ENCODE measurements at places on chromosomes 2 and 18. TPM values are rescaled to one million over a fixed set of nuclear protein-coding genes. Genes with fewer than 3 reads are reported as not detected.

- no peak for DNase-seq
Measured at GRCh38 chr2:120469426-120469825, 123.5 kb downstream of the INHBB start.

GRCh38 chr2:166067229-166067628 is 60.6 kb downstream of the SCN1A start:
- no peak for DNase-seq

DNA sequence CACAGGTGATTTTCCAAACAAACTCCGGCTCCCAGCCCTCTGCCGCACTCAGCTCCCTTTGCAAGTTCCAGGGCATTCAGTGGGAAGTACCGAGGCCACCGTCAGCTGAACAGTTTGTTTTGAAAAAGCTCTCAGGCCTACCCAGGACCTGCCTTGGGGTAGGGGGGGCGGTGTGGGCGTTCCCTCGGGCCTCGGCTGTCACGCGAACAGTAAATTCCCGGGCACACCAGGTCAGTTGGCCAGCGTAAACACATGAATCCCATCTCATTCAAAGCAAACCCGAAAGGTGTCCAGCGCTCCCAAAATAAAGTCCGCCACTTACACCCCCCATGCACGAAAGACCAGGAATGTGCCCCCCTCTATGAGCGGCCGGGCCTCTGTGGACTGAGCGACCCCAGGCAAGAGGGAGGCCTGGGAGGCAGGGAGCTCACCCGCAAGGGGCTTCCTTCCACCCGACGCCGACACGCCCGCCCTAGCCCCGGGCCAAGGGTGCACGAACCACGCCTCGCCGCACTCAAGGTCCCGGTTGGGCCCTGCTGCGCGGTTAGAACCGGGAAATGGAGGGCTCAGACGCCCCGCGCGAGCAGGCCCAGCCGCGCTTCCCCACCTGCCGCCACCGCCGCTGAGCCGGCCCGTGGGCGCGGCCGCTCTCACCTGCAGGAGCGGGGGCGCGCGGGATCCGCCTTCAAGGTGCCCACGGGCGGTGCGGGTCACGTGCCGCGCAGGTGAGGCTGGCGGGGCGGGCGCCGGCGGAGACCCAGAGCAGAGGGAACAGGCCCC is at the start of gene WDSUB1:
TSS of gene WDSUB1 (minus strand) at position 775 of the 780 bp plus-strand sequence. CDS start 3,634 bp downstream, outside the sequence.
- no peak for DNase-seq

DNA sequence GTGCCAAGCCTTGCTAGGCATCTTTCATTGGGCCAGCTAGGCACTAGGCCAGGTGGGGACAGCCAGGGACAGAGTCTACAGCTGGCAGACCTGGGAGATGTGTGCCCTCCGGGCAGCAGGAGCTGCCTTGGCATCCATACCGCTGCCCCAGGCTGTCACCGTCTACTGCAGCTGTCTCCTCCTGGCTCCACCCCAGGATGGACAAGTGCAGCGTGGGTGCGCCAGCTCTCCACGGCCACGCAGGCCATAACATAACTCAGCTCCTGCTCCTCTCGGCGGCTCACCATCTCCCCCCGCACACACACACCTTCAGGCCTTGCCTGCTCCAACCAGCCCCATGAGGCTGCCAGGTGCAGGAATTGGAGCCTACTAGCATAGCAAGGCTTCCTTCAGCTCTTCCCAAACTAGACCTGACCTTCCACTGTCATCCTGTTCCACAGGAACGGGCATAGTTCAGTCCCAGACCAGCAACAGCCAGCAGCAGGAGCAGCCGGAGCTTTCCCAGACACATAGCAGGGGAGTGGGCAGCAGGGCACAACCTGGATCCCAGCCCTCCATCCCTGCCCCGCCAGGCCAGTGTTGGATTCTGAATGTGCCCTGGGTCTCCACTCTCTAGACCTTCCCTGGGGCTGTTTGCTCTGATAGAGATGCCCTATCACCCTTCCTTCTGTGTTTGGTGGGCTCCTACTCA is 2.5 kb upstream of the ADRA2B start:
- DNase-seq, result no peak

DNA sequence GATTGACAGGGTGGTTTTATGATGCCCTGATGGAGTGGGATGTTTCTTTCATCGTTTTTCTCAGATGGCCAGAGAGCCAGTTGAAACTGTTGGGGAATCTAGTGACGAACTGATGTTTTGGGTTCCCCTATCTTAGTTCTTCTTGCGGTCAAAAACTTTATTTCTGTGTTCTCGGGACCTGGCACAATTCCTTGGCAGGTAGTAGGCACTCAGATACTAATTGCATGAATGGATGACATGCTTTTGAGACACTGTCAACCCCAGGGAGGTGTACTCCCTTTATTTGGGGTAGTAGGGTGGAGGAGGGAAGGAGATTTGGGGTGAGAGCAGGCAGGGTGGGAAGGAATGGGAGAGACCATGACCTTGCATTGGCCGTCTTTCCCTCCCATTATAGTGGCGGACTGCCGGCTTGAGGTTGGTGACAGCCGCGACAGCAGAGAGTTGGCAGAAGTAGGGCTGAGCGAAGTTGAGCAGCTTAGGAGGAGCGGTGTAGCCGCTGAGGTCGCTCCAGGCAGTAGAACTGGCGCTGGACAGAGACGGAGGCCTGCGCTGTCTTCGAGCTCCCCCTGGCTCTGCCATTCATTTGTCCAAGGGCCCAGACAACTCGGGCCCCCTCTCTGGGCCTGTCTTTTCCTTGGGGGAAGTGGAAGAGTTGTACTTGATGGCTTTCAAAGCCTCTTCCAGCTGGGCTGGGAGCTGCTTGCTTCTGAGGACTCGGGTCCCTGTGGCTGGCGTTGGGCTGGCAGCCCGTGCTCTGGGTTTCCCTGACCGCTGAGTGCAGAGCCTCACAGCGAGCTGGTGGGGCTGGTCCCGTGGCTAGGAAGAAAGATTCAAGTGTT is 2.6 kb downstream of the TET3 start:
- no peak for DNase-seq

DNA sequence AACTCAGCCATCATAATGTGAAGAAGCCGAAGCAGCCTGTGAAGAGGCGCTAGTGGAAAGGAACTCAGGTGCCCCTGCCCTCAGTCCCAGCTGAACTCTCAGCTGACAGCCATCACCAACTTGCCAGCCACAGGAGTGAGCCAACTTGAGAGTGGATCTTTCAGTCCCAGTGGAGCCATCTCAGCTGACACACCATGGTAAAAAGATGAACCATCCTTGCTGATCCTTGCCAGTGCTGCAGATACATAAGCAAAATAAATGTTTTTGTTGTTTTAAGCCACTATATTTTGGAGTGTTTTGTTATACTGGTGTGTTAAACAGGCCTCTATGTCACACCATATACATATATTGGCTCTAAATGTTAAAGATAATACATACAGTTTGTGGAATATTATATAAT is 195.8 kb upstream of the SPRED2 start:
- DNase-seq, result no peak

- no peak for DNase-seq
Measured at GRCh38 chr18:473802-474201, 26.7 kb downstream of the COLEC12 start.

- no peak for DNase-seq
Measured at GRCh38 chr2:23280401-23280800, 104.6 kb upstream of the KLHL29 start.

DNA sequence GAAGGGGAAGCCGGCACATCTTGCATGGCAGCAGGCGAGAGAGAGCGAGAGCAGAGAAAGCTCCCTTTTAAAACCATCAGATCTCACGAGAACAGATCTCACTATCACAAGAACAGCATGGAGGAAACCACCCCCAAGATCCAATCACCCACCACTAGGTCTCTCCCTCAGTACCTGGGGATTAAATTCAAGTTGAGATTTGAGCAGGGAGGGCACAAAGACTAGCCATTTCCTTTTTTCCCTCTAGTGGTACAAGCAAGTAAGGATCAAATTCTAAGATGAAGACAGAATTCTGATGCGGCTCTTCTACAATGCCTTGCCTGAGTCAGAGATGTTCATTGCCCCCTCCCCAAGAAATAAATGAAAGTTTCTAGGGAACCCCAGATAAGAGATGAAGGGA is 45.6 kb upstream of the ANKRD44 start:
- DNase-seq, result peak; percentile 7

GRCh38 chr2:16722126-16722525 is 56.5 kb upstream of the CYRIA start:
- no peak for DNase-seq

DNA sequence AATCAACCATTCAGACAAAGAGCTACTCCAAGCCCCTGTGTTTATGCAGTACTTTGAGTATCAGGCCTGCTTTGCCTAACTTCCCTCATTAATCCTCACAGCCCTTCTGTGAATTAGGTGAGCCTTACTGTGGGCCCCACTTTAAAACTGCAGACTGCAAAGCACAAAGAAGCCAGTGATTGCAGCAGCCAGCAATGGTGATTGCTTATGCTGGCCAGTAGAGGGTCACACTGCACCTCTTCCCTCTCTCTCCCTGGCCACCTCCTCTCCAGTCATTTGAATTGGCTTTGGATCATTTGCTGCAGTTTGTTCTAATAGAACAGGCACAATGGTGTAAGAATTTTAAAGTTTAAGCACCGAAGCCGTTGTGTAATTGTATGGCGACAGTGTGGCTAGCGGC is 229.9 kb downstream of the AGPS start:
- DNase-seq, result no peak

DNA sequence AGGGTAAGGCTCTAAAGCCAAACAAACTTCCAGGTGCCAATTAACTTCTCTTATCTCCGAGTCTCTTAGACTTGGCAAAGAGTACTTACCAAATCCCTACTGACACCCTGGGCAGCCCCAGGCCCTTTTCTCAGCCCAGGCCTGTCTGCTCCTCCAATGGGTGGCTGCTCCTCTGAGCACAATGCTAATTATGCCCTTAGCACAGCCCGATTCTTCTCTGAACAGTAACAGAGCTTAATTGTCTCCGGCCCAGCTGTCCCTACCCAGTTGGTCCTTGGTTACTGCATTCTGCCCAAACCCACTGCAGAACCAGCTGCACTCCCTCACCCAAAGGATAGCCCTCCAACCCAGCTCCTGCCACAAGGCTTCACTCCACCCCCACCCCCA is 110.3 kb downstream of the SMAD7 start:
- DNase-seq, result no peak

DNA sequence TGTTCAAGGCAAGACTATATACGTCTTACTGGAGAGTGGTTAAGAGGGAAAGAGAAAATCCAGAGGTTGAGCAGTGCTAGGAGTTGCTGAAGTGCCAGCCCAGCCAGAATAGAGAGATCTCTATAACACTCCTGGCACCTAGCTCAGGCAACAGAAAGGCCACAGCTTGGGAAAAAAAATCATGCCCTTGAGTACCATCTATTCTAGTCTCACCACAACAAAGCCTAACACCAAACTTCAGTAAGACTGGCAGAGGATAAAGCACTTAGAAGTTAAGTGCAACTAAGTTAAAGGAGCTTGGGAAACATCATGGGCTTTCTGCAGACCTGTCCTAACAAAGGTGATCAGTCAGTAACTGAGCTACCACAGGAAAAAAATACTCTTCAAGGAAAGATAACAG is 24.2 kb downstream of the INO80C start:
- DNase-seq, result no peak

GRCh38 chr2:42930025-42930581 is 137.7 kb upstream of the HAAO start:
- no peak for DNase-seq

Gene TUBA4B
- not detected for total RNA-seq

Gene OR6B3
- total RNA-seq, result not detected

Gene RND3
- 74.9 TPM for total RNA-seq

Gene CRYGC
- not detected for total RNA-seq

Gene ARHGAP25
- total RNA-seq, result 3.1 TPM

Gene IL37
- total RNA-seq, result not detected

Gene C1QL2
- not detected for total RNA-seq

Gene EVX2
- not detected for total RNA-seq

Gene SLC20A1
- 165 TPM for total RNA-seq

Gene HJURP
- total RNA-seq, result 106 TPM

Gene MAB21L4
- total RNA-seq, result not detected

Gene CEP76
- 15.6 TPM for total RNA-seq

Gene IL36RN
- not detected for total RNA-seq

Gene MEIS1
- total RNA-seq, result 3.9 TPM

Gene SERPINE2
- total RNA-seq, result 318 TPM
